Stimulated activated CD4-positive, alpha-beta T cell treated with anti-CD3 and anti-CD28 coated beads, Interleukin-1b, Interleukin-23, amount 100 ng/mL, for 1 hour (primary cell): ENCODE measurements at places on chromosomes 4 and X.

DNA sequence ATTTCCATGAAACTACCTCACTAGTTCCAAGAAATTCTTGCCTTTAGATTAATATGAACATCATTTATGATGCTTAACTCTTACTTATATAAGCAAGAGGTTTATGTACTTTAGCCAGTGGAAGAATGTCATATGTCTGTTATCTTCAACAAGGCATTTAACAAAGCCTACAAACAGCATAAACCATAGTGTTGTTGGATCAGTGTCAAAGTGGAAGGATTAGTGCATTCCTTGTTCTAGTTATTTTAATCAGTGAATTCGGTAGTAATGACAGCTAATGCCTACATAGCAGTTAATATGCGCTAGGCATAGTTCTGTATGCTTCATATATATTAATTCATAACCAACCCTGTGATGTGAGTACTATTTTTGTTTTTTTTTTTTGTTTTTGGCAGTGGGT lies 3.1 kb downstream of the PI4K2B start:
- no peak for DNase-seq

- DNase-seq: no peak
Measured at GRCh38 chr4:24179201-24179840, 289.5 kb upstream of the PPARGC1A start.

- peak; percentile 44 for DNase-seq
Measured at GRCh38 chrX:16695079-16695676, 17.3 kb downstream of the CTPS2 start.

DNA sequence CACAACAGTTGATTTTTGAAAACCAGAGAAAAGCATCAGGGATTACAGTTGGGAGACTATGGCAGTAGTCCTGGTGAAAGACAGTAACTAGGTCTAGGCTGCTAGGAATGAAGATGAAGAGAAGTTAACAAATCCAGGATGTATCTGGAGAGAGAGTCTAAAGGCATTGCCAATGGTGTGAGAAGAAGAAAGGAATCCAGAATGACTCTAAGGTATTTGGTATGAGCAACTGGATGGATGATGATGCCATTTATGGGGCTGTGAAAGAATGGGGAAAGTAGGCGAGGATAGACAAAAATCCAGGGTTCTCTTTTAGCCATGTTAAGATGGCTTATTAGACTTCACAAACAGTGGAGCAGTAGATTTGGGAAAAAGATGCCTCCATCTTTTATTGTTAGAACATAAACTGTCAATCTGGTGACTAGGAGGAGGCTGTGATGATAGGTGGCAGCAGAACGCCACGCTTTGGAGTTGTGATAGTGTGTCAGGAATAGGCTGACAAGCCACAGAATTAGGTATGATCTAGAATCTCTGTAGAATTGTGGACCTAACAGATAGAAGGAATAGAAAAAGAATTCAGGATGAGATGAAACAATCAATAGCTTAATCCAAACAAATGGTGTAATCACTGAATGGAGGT lies 27.3 kb upstream of the JADE1 start:
- DNase-seq: peak; percentile 24

GRCh38 chrX:153791104-153791852 lies 2.9 kb downstream of the IDH3G start:
- DNase-seq: no peak

DNA sequence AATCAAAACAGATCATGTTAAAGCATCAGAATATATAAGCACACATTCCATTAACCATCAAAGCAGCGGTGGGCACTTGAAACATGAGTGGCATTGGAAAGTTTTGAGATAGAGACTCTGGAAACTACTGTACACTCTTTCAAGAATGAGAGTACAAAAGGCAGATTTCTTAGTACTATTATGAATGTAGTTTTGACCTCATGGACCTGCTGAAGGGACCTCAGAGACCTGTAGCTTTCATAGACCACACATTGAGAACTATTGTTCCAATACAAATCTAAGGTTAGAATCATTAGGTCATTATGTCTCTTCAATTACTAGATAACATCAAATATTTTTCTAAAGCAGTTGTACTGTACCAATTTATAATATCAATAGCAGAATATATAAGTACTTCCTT lies 283.6 kb downstream of the RPA4 start:
- DNase-seq: no peak

DNA sequence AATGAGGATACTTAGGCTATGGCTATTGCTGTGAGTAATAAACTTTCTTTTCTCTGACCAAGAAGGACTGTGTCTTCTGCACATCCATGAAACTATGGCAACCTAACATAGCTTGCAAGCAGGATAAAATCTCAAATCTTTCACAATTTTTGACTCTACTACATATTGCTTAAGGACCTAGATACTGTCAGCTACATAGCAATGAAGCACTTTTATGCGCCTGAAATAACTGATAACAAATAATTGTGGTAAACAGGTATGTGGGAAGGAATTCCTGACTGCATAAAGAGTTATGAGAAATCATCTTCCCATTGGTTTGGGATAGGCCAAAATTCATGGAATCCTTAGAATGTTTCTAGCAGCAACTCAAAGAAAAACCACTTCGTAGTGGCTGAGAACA lies 41.2 kb upstream of the PDGFC start:
- no peak for DNase-seq

DNA sequence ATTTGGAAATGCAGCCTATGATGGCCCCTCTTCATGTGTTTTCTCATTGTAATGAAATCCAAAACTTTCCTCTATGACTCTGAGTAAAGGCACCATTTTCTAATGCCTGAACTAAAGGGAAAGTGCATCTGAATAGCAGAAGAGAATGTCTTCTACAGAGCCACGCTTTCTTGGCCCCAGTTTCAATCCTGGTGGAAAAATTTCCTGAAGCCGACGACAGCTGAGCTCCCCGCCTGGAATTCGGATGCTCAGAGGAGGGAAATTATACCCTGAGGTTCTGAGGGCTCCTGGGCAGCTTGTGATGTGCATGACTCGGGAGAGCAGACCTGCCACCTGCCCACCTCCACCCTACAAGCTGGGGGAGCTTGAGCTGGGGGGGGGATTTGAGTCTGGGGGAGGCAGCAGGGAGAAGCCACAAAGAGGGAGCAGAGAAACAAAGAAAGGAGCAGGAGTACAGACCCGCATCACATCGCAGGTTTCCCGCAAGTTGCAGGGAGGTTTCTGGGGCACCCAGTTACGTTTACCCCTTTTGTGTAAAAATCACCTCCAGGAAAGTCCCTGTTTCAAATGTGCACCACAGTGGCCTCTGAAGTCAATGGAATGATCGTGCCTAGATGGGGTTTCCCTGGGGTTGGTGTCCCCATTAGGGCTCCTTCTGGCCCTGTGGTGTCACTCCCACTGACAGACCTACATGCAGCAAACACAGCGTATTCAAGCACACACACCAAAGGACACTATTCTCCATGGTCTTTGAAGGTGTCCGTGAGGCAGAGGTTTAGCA lies 145.6 kb upstream of the RBPJ start:
- DNase-seq: no peak

DNA sequence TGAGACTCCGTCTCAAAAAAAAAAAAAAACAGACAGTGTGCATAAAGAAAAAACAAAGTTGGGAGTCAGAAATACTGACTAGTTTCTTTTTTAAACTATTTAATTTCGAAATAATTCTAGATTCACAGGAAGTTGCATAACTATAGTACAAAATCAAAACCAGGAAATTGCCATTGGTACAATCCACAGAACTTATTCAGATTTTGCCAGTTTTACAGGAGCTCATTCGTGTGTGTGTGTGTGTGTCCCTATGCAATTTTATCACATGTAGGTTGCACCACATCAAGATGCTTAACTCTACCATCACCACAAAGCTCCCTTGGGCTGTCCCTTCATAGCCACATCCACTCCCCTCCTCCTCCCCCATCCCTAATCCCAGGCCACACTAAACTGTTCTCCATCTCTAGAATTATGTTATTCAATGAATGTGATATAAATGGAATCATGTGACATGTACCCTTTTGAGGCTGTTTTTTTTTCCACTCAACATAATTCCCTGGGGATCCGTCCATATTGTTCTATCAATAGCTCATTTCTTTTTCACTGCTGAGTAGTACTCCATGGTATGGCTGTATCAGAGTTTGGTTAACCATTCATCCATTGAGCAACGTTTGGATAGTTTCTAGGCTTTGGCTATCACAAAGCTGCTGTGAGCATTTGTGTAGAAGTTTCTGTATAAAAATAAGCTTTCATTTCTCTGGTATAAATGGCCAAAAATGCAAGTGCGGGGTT lies 16.3 kb upstream of the DDX3X start:
- DNase-seq: no peak

- no peak for DNase-seq
Measured at GRCh38 chrX:43881410-43882293, 598 bp downstream of the MAOB start.

- no peak for DNase-seq
Measured at GRCh38 chrX:151899622-151900021, 13.1 kb upstream of the MAGEA4 start.

DNA sequence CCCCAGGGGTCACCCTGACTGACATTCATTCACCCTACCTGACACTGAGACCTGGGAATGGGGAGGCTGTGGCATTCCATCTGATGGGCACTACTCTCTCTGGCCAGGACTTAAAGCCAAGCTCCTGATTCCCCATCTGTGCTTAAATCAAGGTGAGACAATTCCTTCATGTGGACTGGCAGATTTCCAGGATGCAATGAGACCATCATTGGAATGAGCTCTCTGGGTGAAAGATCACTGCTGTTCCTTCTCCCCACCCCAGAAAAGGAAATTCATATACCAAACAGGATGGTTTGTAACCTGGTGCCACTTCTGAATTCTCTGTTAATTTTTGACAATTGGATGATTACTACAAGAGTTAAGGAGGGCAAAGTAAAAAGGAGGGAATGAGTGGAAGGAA lies 354.8 kb downstream of the MID1IP1 start:
- no peak for DNase-seq

DNA sequence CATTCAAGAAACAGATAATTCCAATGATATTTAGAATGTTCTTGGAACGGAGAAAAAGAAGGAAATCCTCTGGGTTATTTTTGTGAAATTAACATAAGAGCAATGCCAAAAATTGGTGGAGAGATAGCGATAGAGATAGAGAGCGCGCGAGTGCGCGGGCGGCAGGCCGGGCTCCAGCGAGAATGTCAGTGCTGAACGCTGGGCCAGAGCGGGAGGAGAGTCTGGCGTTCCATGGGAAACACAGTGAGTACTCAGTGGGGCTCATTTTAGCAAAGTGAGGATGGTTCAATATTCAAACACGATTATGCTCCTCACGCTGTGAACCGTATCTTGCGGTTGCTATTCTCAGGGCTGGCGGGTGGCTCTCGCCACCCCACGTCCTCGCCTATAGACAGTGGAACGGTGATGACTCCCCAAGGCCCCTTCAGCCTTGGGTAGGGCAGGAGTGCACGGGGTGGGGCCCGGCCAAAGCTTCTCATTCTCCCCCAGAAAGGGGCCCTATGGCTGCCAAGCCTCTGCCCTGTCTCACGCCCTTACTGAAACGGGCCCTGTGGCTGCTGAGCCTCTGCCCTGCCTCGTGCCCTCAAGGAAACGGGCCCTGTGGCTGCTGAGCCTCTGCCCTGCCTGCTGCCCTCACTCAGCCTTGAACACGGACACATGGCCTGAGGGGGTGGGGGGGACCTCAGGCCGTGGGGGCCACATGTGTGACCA lies 16.9 kb downstream of the CPLX1 start:
- DNase-seq: no peak

- DNase-seq: no peak
Measured at GRCh38 chrX:54248309-54248708, 65.3 kb upstream of the FAM120C start.

DNA sequence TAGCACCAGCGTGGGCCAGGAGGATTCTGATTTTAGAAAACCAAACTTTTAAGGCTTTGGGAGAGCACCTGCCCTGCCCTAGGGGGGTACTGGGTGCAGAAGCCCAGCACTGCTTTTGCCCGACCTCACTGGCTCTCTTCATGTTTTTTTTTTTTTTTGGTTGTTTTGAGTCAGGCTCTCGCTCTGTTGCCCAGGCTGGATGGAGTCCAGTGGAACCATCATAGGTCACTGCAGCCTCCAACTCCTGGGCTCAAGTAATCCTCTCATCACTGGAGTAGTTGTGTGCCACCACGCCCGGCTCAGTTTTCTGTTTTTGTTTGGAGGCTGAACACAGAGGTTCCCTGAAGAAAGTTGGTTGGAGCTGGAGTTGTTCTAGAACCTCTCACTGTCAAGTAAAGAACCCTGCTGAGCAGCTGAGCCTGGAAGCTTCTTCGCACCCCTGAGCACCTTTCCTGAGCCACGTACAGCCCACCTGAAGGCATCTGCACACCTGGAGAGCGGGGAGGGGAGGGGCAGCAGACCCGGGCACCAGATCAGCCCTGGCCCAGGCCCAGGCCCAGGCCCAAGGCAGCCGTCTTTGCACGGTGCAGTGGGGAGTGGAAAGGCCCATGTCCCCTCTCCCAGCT lies 49.5 kb downstream of the SHROOM2 start:
- DNase-seq: no peak

- no peak for DNase-seq
Measured at GRCh38 chr4:3192827-3193226, 56.1 kb upstream of the MSANTD1 start.

- DNase-seq: no peak
Measured at GRCh38 chr4:48504352-48504751, 14.3 kb downstream of the ZAR1 start.

GRCh38 chr4:22478426-22478825 lies 37.4 kb downstream of the ADGRA3 start:
- no peak for DNase-seq

- DNase-seq: no peak
Measured at GRCh38 chr4:111985426-111985825, 159.8 kb upstream of the FAM241A start.

DNA sequence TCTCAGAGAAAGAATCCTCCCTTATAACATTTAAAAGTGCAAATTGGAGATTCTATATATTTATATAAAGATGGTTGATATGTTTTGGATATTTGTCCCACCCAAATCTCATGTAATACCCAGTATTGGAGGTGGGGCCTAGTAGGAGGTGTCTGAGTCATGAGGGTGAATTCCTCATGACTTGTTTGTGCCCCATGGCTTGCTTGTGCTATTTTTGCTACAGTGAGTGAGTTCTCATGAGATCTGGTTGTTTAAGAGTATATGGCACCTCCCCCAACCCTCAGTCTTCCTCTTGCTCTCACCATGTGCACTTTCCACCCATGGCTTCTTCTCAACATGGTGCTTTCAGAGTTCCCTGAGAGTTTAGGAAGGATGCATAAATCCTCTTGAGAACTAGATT lies 9.5 kb upstream of the ANKRD50 start:
- DNase-seq: no peak

DNA sequence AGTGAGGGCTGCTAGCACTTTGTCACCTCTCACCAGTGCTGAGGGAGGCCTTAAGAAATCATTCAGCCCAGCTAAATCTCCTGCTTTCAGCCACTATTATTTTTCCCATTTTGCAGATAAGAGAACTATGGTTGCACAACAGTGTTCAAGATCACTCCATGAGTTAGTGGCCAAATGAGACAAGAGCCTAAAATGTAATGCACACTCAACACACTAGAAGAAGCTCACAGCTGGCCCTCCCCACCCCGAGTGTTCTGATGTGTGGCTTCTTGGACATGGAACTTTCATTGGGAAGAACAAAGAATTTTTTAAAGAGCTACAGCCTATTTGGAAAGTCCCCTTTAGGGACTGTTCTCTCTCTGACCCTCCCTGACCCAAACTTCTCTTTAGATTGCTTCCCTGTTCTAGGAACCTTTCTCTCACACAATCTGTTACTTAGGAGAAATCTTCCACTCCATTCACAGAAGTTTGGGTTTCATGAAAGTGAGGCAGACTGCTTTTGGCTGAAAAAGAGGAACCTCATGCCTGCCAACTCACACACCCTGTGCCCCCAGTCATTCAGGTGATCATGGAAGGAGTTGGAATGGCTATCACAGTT lies 44.0 kb upstream of the CT47C1 start:
- no peak for DNase-seq

GRCh38 chrX:39150220-39150619 lies 349.0 kb downstream of the MID1IP1 start:
- DNase-seq: no peak
